ENCODE measurements at places on chromosomes 3 and 15.
A peak's percentile ranks its signal among the peaks of the same experiment; 100 is the strongest.

DNA sequence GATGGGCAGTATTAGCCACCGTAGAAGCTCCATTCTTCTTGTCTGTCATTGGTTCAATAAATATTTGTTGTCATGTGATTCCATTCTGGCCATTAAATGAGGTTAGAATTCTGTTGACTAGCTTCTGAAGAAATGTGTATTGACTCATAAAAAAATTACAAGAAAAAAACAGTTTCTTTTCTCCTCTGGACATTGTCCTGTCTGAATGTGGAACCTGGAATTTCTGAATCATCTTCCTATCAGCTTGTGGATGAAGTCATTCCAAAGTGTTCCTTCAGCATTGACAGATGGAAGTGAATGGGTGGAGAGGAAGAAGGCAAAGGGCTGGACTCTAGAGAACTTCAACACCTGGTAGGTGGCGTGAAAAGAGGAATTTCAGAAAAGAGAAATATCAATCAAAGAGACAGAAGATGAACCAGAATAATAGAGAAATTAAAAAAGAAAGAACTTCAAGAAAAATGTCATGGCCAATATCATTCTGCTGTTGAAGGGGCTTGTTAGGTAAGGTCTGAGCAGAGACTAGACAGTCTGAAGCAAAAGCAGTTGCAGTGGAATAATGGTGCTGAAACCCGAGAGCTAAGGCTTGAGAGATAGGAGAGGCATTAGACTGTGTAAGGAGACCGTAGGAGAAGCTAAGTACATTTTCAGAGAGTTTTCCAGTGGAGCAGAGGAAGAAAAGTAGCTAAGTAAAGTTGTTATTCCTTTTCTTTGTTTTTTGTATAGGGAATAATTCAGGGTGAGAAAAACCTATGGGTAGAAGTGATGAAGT, 806.6 kb downstream of the SQOR start:
- no peak for DNase-seq

- no peak for DNase-seq
Observed at GRCh38 chr3:15099364-15100098, 583 bp upstream of the RBSN start.

DNA sequence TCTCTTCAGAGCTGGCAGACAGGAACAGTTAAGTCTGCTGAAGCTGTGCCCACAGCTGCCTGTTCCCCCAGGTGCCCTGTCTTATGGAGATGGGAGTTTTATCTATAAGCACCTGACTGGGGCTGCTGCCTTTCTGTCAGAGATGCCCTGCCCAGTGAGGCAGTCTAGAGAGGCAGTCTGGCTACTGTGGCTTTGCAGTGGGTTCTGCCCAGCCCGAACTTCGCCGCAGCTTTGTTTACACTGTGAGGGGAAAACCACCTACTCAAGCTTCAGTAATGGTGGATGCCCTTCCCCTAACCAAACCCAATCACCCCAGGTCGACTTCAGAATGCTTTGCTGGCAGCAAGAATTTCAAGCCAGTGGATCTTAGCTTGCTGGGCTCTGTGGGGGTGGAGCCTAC, 91.2 kb downstream of the SLC25A26 start:
- no peak for DNase-seq

DNA sequence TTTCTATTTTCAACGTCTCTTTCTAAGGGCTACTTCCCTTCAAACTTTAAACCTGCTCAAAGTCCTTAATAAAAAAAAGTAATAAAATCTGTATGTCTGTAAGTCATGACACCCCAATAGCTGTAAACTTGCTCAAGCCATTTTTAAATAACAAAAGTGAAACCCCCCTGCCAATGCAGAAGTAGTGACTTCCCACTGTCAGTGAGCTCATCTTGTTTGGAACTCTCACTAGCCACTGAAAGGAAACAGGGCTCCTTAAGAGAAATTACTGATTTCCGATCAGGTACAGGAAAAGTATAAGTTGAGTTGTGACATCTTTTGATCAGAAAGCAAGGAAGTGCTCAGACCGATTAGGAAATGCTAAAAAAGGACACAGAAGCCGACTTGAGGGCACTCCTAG, 27.6 kb upstream of the GPR171 start:
- no peak for DNase-seq

GRCh38 chr15:63484433-63485186, 19.8 kb upstream of the USP3 start:
- no peak for DNase-seq

- no peak for DNase-seq
Observed at GRCh38 chr3:23895181-23895580, 21.6 kb downstream of the NKIRAS1 start.

DNA sequence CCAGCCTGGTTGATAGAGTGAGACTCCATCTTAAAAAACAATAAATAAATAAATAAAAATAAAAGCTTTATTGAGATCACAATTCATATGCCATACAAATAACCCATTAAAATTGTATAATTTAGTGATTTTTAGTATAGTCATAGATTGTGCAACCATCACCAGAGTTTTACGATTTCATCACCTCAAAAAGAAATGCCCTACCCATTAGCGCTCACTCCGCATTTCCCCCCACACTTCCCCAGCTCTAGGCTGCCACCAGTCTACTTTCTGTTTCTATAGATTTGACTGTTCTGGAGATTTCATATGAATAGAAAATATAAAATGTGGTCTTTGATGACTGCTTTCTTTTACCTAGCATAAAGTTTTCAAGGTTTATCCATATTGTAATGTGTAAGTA, 57.0 kb downstream of the ARHGEF26 start:
- DNase-seq: no peak

- DNase-seq: no peak
Observed at GRCh38 chr3:32000877-32001276, 19.3 kb downstream of the ZNF860 start.

DNA sequence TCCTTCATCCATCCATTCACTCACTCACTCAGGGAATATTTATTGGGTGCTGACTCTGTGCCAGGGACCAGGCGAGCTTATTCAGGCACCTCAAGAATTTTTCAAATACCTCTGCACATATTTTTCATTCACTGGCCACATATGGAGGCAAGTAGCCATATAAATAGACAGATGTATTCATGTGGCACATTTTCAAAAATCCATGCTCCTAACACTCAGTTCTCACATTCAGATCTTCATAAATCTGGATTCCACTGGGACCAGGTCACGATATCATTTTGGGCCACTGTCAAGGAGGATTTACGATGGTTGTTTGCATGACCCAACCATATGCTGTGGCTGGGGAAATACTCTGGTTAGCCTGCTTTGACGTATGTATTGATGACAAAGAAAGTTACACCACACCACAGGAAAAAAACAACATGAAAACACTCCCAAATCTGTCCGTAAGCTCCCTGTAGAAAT, 241.8 kb upstream of the LRTM1 start:
- DNase-seq: no peak

- DNase-seq: no peak
Observed at GRCh38 chr3:114841515-114841914, 305.6 kb downstream of the ZBTB20 start.

- DNase-seq: peak; percentile 71
Observed at GRCh38 chr3:169147238-169148008, 516.1 kb downstream of the MECOM start.

- no peak for DNase-seq
Observed at GRCh38 chr3:114079761-114080160, 23.2 kb downstream of the QTRT2 start.
